ENCODE measurements at places on chromosomes 3 and 15.

- DNase-seq = no peak
Measured at GRCh38 chr15:73685981-73686380, 1.8 kb downstream of the CD276 start.

GRCh38 chr15:41151451-41152005 is 35.4 kb upstream of the INO80 start:
- DNase-seq = no peak

DNA sequence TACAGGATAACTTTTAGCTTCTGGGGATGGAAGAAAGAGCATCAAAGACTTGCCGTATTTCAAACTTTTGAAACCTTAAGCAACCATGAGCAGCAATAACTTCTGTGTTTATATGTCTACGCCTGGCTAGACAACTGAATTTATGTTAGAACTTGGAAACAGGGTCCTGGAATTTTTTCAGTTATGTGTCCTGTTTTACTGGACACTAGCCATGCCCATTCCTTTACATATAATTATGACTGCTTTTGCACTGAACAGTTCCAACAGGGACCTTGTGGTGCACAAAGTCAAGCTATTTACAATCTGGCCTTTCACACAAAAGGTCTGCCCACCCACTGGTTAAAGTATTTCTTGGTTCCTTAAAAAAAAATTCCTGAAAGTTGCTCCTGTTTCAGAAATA is 37.1 kb downstream of the TJP1 start:
- no peak for DNase-seq

GRCh38 chr3:195042743-195043606 is 228.0 kb downstream of the XXYLT1 start:
- DNase-seq = no peak

- DNase-seq = no peak
Measured at GRCh38 chr3:174287705-174288104, 571.4 kb upstream of the NAALADL2 start.

- DNase-seq = no peak
Measured at GRCh38 chr15:63048776-63049665, 6.5 kb downstream of the TPM1 start.

DNA sequence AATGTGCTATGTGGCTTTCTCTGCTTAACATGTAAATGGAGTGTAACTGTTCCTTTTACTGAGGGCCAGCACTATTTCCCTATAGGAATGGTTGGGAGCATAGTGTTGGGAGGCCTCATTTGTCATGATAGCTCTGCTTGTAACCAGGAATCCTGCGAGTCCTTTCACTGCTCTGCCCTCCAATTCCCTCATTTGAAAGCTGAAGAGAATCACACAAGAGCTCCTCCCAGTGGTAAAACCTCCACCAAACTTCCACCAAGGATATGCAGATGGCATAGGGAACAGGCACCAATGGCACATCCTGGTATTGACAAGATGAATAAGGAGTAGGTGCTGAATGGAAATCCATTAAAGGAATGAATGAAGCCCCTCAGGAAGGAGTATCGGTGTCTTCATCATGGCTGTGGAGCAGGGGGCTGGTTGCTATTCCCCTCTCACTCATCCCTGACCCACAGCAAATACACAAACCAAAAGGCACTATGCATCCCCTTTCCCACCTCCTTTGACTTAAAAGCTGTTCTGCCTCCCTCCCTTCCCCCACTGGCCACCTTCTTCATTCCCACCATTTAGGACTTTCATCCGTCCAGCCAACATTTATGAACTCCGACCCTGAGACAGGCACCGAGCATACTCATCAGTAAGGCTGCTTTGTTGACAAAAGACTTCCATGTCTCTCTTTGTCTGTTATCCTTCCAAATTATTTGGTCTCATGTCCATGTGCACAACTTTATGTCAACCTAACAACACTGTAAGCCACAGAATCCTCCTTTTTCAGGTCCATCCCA is 560.8 kb downstream of the FOXP1 start:
- DNase-seq = no peak

DNA sequence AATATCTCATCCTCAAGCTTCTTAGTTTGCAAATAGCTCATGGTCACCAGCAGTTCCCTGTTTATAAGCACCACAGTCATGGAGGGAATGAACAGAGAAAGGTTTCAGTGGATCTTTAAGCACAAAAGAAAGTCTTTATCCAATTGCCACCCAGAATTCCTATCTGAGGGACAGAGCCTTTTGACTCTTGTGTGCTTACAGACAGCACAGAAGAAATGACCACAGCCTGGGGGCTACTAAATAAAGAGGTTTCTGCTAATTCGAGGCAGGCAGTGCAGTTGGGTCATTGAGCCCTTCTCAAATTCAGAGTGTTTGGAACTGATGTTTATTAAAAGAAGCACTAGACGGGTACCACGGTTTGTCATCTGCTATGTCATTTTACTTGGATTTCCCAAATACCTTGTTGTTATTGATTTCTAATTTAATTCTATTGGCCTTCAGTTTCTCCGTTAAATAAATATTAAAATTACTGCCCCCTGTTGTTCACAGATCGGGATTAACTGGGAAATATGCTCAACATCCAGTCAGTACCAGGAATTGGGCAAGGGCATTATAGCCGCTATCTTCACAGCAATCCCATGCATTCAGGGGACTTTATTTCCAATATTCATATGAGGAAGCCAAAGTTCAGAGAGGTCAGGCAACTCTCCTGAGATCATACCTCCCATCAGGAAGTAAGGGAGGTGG is 3.6 kb downstream of the PRICKLE2 start:
- DNase-seq = no peak

DNA sequence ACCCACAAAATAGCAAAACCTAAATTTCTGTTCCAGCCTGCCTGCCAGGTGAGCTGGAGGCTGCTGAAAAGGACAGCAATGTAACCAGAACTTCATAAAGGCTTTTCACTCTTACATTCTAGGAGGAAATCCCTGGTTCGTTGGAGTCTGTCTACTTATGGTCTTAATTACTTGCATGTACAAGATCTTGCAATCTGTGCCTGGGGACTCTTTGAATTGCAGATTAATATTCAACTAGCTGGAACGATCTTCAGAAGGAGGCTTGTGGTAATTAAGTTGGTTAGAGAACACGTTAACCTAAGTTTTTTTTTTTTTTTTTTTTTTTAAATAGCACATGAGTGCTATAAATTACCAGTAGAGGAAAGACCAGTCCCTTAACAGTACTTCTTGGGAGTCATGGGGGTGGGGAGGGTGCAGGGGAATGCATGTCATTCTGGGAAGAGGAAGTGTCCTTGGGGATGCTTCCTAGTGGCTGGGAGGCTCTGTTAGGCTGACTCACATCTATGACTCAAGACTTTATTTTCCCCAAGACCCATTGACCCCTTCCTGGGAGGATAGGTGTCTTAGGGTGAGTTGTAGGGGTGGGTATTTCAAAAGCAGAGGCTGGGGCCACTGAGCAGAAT is 139.8 kb downstream of the RAB11A start:
- DNase-seq = no peak
